ENCODE measurements at places on chromosomes 2 and 18.

DNA sequence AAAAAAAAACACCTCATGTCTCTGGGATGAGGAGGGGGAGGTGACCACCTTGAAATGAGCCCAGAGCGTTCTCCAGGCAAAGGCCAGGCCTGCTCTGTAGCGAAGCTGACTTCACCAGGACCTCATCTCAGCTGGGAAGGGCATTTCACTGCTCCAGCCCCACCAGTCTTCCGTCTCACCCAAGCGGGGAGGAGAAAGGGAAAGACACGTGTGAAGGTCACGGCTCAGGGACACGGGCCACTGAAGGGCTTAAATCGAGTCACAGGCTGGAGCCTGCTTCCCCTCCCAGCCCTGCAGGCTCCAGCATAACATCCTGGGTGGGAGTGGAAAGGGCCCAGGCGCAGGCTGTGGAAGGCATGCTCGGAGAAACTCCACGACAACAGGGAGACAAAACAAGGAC, 18.1 kb downstream of the THAP4 start:
- no peak for DNase-seq

DNA sequence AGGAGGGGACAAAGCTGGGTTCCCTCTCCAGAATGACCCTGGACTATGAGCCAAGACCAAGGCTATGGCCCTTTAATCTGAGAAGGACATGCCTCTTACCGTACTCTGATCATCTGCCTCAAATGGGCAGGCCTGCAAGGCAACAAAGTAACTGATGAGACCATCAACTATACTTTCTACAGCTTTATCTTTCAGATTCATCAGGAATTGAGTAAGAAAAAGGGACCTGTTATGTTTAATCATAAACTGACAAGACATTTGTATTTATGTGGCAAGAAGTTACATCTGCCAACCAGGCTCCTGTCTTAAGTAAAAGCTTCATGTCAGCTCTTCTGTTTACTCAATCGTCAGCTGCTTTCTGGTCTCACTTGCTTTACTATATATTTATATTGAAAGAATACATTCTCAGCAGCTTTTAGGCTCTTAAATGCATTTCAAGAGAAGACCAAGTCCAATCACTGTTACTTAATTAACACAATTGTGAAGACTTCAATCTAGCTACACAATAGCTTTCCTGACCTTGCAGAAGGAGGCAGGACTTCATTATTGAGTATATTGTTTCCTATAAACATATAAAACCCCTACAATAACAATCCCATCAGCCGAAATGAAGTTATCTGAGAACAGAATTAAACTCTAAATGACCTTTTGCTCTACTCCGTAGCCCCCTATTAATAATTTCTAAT, 163.8 kb downstream of the ETAA1 start:
- DNase-seq: no peak

DNA sequence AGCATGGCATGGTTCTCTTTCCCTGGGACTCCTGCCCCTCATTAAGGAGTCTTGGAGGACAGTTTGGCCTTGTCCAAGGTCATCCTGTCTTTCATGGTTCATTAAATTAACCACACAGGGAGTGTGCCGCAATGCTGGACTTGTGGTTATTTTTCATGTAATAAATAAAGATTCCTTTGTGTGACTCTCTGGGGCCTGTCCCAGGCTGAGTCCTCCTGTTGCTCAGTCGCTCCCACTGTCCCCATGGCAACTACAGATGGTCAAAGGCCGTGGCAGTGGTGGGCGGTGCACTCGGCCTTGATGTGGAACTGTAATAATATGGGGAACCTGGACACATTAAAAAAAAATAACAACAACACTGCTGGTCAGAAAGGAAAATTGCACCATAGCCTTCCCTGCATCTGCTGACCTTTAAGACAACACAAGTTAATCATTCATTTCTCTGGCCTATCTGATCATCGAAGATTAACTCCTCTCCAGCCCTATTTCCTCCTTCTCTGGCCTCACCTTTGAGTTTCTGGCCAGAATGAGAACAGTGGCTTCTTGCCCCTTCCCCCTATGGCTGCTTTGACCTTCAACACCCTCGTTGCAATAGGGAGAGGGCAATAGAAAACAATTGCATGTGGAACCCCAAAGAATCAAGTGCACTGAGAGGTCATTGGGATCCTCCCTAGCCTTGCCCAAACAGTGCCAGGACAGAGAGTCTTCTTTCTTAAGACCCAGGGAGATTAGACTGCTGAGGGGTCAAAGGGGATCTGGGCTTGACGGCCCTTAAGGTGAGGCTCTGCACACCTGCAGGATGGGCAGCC, 44.7 kb downstream of the PSD4 start:
- DNase-seq: no peak

DNA sequence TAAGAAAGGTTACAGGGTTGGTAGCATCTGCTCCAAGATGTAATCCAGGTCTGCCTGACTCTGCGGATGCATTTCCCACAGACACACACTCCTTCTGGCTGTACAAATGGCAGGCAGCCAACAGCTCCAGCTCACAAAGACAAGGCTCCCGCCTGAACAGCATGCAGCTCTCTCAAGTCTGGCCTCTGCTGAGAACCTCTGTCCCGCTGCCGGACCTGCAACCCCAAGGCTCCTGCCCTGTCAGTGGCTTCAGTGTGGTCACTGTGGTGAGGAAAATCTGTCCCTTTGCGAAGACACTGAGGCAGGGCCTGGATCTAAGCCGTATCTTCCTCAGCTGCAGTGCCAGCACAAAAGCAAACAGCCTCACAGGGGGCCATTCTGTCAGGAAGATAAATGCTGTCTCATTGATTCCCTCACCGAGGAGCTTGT, 469.3 kb upstream of the MEX3C start:
- no peak for DNase-seq

DNA sequence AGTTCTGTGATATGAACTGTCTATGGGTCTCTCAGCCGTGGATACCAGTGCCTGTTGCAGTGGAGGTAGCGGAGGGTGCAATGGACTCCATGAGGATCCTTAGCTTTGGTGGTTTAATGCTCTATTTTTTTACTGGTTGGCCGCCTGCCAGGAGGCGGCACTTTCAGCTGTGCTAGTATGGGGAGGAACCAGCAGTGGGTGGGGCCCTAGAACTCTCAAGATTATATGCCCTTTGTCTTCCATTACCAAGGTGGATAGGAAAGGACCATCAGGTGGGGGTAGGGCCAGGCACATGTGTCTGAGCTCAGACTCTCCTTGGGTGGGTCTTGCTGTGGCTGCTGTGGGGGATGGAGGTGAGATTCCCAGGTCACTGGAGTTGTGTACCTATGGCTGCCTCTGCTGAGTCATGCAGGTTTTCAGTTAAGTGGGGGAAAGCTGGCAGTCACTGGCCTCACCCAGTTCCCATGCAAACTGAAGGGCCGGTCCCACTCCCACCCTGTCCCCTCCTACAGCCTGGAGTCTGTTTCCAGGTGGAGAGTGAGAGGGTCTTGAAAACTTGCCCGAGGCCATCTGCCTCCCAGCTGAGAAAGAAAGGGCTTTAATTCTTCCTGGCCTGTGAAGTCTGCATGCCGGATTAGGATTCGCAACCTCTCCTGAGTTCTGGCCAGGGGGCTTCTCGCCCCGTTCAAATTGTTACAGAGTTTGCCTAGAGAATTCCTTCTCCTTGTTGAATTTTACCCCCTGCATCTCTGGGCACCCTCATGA, 14.5 kb downstream of the KCNS3 start:
- DNase-seq: no peak

DNA sequence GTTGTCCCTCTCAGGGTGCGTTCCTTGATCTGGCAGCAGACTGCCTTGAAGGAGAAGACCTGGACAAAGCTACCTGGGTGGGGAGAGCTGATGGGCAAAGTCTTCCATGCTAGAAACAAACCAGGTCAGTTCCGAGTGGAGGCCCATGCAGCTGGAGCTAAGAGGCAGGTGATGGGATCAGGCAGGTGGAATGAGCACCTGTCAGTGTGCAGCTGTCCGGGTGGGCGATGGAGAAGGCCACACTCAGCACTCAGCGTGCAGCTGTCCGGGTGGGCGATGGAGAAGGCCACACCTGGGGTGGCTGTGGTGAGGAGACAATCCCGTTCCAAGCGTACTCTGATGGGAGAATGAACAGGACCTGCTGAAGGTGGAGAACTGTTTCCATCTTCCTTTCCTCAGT, 237.3 kb upstream of the MYT1L start:
- no peak for DNase-seq

- DNase-seq: no peak
These were observed 104.0 kb downstream of the DNER start for GRCh38 chr2:229610333-229610732.

DNA sequence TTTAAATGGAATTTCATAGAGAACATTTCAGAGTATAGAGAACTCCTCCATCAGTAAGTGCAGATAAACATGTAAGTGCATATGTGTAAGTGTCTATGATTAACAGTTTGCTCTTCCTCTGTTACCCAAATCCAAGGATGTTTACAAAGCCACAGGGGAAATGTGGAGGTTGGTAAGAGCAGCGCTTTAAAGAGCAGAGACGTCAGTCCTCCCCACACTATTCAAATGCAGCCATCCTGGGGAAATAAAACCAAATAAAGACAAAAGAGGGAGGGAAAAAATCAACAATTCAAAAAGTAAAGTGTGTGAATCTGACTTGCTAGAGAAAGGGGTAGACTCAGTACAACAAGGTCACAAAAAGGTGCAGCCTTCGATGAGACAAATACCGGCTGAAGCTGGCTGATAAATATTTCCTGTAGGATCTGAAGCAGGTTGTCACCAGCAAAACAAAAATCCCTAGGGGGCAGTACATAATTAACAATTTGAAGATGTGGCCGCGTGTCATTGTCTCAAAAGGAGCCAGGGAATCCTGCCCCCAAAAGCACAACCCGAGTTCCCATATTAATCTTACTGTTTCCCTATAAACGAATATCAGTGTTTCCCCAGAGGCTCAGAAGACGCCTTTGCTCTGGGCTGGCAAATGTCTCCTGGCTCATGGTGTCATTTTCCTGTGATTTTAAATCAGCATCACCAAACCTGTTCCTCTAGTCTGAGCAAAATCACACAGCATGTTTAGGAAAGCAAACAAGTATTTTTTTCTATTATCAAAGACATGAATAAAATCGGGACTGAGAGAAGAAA, 216.5 kb downstream of the CDCA7 start:
- peak; percentile 64 for DNase-seq

GRCh38 chr2:120418174-120418787, 72.3 kb downstream of the INHBB start:
- no peak for DNase-seq

DNA sequence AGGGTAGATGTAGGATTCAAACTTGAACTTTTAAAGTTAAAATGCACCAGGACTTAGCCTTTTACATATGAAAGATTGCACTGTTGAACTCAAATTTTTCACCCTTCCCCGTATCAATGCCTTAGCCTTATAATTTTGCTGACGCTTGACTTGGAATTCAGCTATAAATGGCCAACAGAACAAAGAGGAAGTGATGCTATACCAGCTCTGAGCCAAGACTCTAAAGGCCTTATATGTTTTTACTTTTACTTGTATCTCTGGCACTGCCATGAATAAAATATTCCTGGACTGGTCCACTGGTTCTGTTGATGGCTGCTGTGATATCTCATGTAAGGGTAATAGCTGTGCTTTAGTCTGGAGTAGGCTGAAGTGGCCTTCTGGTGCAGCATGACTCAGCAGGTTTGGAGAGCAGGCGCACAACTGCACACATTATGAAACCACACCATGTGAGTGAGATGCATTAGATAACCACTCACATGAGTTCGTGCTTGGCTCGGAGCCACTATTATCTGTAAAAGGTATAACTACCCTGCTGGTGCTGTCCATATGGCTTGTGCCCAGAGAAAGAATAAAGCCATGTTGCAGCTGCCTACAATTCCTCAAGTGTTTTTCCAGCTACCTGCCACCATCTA, 8.4 kb upstream of the IER3IP1 start:
- DNase-seq: no peak

- no peak for DNase-seq
These were observed 433.0 kb upstream of the CHAC2 start for GRCh38 chr2:53334610-53335009.

DNA sequence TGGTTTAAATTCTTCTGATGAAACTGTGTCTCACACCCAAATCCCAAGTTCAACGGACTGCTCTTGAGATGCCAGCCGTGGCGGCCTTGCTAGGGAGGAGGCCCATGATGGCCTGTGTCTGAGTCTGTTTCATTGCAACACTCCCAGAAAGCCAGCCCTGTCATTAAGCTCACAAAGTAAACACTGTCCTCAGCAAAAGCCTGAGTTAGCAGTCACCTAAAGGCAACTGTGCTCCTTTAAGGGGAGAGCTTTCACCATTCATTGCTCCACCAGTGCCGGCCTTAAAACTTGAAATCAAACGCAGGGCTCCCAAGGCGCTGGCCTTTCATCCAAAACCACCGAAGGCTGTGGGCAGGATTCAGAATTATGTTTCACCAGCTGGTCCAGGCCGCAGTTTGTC, 42.5 kb upstream of the PPP1CB start:
- DNase-seq: no peak

- no peak for DNase-seq
These were observed 89.2 kb downstream of the PLCL1 start for GRCh38 chr2:197893403-197894177.

DNA sequence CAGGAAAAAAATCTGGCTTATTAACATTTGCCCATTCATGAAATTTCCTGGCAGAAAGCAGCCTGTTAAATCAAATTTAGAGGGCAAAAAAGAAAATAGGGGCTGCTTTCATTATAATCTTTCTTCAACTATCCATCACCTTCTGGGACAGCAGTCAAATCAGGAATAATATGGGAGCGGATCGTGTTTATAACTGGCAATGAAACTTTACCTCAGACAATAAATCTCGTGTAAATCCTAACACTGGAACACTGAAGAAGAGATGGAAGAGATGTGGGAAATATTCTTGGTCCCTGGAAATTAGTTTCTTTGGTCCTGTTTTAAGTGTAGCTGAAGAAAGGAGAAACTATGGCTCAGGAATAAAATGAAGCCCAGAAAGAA, 77.5 kb upstream of the SERTAD2 start:
- DNase-seq: no peak

DNA sequence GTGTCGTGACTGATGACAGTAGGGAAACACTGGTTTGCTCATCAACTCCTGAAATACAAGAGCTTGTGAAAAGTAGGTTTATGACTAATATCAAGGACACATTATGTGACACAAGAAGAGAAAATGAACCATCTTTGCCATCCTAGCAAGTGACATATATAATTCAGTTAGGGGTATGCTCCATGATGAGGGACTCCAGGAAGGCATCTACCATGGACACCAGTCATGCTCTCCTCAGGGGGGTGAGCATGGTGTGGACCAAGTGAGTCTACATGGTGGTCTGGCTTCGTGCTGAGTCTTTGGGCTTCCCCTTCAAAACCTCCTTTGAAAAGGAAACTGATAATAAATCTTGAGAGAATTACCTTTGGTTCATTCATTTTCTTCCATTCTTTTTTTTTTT, 11.7 kb upstream of the SERPINB5 start:
- DNase-seq: no peak

DNA sequence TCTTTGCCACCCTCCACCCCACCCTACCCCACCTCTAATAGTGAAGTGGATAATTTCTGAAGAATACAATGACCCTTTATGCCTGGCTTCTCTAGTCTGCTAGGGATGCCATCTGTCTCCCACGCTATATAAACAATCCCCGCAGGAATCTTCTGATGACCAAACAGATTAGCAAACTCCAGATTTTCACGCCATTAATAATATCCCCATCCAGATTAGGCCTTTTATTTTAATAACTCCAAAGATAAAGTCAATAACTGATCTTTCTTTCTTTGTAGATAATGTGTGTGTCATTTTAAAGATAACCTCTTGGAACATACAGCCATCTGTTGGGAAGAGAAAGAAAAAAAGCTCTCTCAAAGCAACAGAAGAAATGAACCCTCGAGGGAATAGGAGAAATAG, 47.9 kb upstream of the CCDC150 start:
- DNase-seq: no peak

GRCh38 chr2:145146691-145147090, 626.8 kb upstream of the ZEB2 start:
- no peak for DNase-seq

GRCh38 chr2:204040016-204040415, 103.5 kb downstream of the ICOS start:
- DNase-seq: no peak

All from Kasumi-1 (cell line).